Stimulated activated CD8-positive, alpha-beta memory T cell treated with anti-CD3 and anti-CD28 coated beads, Interleukin-15, amount 100 ng/mL, for 24 hours (primary cell): ENCODE measurements at places on chromosomes 1 and 21.

- DNase-seq, result no peak
These were observed 325 bp downstream of the OR14A2 start for GRCh38 chr1:247747616-247748015.

GRCh38 chr1:116207126-116207735 lies 96.0 kb downstream of the MAB21L3 start:
- DNase-seq, result no peak

DNA sequence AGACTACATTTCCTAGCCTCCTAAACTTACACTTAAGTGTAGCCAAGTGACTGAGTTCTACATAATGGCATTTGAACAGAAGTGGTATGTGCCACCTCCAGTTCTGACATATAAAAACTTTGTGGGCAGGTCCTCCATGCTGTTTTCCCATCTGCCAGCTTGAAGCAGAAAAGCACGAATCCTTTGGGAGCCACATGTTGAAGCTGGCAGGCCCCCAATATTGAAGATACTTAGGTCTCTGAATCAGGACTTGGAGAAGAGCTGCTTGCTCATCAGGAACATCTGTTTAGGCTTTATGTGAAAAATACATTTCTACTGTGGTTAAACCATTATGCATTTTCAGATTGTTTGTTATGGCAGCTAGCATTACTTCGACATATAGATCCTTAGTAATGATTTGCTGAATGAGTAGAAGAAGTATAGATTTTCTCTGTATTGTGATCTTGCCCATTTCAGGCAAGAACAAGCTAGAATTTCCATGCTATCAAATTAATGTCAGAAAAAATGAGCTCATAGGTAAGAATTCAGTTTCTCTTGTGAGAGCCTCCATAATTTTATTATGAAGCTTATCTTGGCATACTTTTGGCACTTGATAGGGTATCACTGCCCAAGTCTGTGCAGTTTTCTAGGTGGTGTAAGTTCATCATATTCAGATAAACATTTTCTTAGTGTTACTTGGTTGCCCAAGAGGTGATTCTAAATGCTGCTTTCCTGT lies 68.4 kb downstream of the GDAP2 start:
- DNase-seq, result no peak

- no peak for DNase-seq
These were observed 71.8 kb downstream of the SPAG17 start for GRCh38 chr1:118113261-118113660.

DNA sequence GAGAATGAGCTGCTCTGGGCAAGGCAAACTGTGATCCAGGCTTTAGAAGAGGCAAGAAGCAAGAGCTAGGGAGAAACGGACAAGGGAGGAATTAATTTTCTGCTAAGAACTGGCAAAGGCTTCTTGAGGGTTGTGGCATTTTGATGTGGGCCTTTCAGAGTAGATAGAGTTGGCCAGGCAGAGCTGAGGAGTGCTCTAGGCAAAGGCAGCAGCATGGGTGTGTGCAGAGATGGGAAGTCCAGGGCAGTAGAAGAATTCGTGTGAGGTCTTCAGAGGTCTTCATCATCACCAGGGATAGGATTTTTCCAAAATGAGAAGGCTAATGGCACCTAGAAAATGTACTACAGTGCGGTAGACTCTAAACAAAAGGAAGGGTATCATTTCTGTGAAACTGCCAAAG lies 237.8 kb downstream of the LTN1 start:
- no peak for DNase-seq
